Effector memory CD8-positive, alpha-beta T cell (primary cell): ENCODE measurements at places on chromosomes 1 and 21.

DNA sequence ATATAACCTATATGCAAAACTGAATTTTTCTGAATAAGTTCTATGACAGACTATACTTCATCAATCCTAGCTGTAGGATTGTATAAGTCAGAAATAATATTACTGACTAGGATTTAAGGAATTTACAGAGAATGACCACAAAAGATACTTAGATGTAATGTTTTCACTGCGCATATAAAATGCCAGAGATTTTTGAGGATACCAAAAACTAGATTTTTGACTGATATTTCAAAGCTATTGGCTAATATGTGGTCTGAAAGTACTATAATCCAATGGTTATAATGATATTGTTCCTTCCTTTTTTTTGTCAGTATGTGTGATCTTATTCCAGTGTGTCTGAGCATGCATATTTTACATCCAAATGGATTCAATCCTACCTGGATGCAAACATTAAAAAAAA is 17.0 kb upstream of the IFI44L start:
- DNase-seq, result no peak

DNA sequence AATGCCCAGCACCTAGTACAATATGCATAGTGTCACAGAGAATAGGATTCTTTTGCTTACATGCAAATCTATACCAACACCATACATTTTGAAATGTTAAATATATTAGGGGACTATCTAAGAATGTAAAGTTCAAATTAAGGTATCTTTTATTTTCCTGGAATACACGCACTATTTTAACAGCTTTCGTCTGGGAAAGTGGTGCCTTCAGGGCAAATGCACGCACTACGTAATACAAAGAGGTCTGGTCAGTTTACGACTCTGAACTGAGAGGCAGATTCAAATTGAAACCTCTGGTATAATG is 931 bp downstream of the FUBP1 start:
- no peak for DNase-seq

DNA sequence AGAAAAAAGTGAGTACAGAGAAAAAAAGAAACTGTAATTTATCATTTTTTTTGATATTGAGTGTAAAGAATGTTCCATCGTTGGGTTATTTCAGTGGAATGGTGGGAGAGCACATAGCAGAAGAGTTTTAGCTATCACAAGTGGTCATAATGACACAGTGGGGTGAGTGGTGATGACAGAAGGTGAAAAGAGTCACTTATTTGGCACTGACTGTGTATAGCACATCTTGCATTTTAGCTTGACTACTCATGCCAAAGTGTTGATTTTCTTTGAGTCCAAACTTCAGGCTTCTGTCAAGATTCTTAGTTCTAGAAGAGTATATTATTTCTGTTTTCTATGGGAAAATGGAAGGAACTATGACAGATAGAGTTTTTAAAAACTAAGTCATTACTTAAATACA is 261.2 kb downstream of the GRIK1 start:
- DNase-seq, result no peak

- no peak for DNase-seq
Observed at GRCh38 chr1:25245809-25246599, 1.2 kb downstream of the RSRP1 start.

DNA sequence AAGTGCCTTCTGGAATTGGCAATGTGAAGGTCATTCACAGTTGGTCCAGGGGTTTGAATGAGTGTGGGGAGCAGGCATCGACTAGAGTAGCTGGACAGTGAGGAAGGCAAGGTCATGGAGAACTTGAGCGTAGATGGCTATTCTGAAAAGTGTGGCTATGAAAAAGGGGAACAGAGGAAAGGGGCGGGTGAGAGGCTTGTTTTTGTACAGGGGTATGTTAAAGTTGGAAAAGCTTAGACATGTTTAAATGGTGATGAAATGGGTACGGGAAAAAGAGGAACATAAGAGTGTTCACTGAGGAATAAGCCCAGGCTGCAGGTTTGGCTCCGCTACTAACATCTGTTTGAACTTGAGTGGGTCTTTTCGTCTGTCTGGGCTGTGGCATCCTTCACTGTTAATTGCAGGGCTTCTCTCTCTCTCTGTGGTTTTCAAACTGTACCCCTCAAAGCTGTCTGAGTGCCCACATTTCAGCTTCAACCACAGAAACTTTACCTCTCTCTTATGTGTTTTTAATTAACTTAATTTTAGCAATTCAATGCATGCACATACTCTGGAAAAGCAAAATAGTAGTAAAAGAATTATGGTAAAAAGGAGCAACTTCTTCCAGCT is 70.8 kb upstream of the COA6 start:
- no peak for DNase-seq

- no peak for DNase-seq
Observed at GRCh38 chr1:165424454-165425216, 20.3 kb downstream of the RXRG start.

GRCh38 chr1:156356875-156357534 is 12.0 kb upstream of the RHBG start:
- peak; percentile 54 for DNase-seq

DNA sequence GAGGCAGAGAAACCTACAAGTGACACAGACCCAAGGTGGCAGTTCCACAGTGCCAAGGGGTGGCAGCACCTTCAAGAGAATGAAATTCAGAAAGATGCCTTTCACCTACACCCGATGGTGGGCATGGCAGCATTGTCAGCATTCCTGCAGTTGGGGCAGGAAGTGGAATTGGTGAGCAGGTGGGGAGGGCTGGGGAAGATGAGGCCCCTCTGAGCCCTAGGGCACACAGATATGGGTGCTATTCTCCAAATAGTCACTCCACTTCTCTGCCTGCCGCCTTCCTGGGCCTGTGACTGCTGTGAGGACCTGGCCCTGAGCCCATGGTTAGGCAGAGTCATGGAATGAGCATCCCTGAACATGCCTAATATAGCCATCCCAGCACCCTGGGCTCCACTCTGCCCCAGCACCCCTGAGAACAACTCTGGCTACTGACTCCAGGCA is 8.3 kb downstream of the SHISA4 start:
- DNase-seq, result no peak

GRCh38 chr21:39020751-39021477 is 162.3 kb downstream of the PSMG1 start:
- DNase-seq, result no peak

DNA sequence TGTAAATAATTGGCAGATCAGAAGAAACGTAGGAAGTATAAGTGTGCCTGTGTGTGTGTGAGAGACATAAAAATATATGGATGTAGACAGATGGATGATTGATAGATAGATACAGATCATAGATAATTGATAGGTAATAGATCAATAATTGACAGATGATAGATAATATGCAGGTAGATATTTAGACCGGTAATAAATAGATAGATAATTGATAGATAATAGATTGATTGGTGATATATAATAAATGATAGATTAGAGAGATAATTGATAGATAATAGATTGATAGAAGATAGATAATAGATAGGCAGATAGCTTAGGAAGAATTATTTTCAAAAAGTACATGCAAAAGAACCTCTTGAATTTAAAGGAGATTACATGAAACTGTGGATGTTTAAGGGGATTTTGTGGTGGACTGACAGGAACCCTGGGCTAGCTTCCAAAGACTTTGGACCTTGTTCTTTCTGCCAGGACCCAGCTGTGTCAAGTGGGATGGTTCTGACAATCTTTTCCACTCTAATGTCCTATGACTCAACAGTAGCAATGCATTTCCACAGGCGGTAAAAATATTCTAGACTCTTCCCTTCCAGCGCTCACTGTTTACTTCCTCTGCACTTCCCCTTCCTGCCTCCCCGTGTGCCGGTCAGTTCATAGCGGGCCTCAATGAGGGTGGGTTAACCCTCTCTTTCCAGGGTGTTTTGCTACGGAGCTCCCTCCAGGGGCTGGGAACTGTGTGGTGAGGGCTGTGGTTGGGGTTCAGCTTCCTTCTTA is 39.4 kb downstream of the KCNJ15 start:
- no peak for DNase-seq

DNA sequence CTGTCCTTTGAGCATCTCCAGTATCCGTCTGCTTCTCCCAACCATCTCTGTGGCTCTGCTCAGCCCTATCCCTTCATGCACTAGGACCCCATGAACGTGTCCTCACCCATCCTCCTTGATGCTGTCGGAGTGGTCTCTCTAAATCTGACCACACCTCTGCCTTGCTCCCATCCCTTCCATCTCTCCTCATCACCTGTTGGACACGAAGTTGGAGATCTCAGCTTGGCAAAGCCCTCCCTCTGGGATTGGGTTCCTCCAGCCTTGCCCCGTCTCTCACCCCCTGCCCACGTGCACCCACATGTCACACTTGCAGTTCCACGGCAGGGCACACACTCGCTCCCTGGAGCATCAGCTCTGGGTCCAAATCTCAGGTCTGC is 135.7 kb downstream of the ACTL8 start:
- no peak for DNase-seq

DNA sequence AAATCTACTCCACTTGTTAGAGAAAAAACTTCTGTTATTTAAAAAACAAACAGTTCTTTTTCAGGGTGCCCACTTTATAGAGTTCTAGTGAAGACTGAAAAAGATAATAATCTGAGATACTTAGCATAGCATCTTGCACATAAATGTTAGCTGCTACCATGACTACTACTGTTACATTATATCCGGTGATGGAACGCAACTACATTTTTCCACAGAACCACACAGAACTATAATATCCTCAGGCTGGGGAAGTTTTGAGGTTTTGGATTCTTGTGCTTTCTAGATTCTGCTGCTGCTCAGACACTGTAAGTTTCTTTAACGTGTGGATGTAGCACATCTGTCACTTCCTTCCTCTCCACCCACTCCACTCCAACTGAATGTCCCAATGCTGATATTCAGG is 110.3 kb downstream of the PTPN14 start:
- no peak for DNase-seq

- no peak for DNase-seq
Observed at GRCh38 chr1:41502912-41503311, 18.4 kb upstream of the EDN2 start.

GRCh38 chr1:228776449-228776848 is 41.2 kb downstream of the RHOU start:
- no peak for DNase-seq

DNA sequence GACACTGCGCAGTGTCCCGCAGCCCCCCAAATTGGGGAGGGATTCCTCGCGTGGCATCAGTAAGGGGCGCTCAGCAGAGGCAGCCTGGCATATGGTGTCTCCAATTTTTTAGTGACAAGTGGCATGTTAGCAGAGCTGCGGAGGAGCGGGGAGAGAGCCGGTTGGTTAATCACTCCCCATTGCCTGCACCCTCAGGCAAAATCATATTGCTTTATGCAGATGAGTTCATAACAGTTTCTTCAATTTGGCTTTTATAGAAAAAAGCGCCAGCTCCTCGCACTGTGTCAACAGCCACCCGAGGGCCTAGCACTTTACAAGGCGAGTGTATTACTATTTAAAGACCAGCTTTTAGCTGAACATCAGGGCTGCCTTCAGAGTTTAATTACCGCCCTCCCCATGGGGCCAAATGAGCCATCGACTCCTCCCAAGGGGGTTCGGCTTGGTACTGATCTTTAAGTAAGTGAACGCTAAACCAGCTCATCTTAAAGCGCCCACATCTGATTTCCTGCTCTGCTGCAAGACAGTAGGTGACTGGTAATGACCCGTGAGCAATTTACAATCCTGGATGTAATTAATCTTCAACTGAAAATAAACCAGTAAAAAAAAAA is 298.9 kb downstream of the DSCAM start:
- no peak for DNase-seq

DNA sequence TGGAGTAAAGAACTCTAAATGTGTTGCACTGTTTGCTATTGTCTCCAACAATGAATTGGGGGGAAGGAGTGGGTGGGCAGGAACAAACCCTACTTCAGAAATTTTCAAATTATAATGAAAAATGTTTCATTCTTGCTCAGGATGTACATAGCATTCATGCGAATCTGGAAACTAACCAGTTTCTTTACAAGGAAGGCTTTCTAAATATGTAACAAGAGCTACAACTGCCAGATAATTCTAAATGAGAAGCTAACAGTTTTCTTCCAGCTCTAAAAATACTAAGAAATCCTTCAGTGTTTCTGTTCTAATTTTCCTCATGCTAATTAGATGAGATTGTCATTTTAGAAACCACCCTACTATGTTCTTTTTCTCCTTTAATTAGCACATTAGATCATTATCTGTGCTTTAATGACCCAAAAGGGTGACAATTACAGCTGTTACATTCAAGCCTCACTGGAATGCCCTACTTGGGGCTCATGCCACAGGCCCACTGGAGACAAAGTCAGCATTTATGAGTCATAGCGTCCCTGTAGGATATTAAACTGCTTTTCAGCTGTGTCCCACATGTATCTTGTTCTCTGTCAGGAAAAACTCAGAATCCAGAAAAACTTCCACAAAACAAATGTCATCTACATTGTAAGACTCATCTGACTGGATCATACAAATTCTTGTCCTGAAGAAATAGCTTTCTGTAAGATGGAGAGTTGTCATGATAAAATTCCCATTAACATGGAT is 804.6 kb upstream of the CXADR start:
- DNase-seq, result no peak
